ENCODE measurements at places on chromosomes 1 and 21.

DNA sequence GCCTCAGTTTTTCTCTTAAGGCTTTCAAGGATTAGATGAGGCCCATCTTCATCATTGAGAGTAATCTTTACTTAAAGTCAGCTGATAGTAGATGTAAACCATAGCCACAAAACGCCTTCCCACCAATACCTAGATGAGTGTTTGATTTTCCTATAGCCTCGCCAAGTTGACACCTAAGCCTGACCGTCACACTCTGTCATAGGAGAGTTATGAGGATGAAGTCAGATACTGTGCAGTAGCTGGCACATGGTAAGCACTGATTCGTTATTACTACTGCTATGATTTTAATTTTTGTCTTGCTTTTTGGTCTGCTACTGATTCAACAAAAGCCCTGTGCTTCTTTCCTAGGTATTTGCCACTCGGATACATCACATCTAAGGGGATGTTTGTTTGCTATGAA, 395.5 kb downstream of the RPS6KC1 start:
- no peaks in the 10 kb centered on the region for H3K4me1 ChIP-seq
- no peak overlapping the region for H3K27ac ChIP-seq
- no peaks in the 10 kb centered on the region for H3K36me3 ChIP-seq
- no peak for DNase-seq
- H3K27me3 ChIP-seq = peaks cover 5% of the 10 kb centered on the region

- DNase-seq = no peak
- no peak overlapping the region for H3K27ac ChIP-seq
- H3K36me3 ChIP-seq = peaks cover 19% of the 10 kb centered on the region
- peaks cover 70% of the 10 kb centered on the region for H3K4me1 ChIP-seq
- H3K4me3 ChIP-seq = peak overlapping the region; percentile 6
These were observed 2.8 kb downstream of the USP21 start for GRCh38 chr1:161162052-161162451.

DNA sequence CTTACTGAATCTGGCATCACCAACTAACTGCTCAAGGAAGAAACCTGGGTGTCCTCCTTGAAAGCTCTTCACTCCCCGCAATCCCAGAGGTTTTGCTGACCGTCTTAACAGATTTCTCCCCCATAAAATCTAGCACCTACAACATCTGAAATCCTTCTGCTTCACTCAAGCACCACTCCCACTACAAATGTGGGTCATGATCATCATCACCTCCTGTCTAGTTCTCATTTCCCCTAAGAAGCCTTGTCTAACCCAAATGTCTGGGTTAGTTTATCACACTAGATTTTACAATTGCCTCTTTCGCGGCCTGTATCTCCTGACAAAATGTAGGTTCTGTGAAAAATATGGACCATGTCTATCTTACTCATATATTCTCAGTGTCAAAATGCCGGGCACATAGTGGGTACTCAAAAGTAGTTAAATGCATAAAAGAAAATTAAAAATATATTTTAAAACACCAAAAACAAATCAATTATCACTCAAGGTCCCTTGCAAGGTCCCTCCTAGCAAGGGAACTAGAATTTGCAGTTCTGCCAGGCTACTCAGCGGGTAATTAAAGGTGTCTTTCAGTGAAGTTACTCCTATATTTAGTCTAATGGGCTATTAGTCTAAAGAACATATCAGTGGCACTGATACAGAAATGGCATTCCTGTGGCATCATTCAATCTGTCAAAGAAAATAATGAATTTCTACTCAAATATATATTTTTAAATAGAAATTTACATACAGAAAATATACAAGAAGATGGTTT, 19.6 kb downstream of the C21orf91 start:
- peak overlapping the region; percentile 1 for H3K27ac ChIP-seq

GRCh38 chr1:63592536-63593302, 492 bp upstream of the PGM1 start:
- peaks cover 17% of the 10 kb centered on the region for H3K4me1 ChIP-seq
- H3K4me3 ChIP-seq = peak overlapping the region; percentile 97
- H3K36me3 ChIP-seq = peaks cover 3% of the 10 kb centered on the region

DNA sequence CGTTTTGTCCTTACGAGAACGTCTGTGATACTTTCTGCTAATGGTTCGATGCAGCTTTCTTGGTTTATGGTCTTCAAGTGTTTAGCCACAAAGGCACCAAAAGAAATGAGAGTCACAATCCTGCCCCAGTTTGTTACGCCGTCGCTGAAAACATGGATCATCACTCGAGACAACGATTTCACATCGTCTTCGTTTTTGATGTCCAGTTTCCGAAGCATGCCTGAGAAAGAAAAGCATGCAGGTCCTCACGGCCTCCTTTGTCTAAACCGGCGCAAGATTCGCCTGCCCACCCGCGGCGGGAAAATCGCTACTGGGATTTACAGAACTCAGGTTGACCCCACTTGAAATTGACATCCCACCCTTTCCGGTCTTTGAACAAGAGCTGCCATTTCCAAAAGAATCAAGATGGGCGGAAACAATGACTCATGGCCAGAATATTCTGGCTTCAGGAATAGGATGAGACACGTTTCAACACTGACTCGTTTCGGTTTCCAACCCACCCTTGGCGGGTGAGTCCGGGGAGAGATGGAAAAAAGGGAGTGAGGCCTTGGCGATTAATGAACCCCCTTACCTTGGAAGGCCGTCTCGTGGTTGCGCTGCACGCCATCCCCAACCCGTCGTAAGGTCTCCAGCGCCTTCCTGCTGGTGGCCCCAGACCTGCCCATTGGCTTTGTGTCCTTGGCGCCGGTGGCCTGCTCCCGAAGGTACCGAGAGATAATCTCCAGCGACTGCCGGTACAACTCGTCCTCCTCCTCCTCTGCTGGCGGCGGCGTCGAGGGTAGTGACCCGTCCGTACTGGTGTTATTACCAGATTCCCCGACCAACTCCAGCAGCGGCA, 919 bp downstream of the MCL1 start:
- no peaks in the 10 kb centered on the region for H3K27me3 ChIP-seq
- peak overlapping the region; percentile 99 for H3K4me3 ChIP-seq
- peaks cover 39% of the 10 kb centered on the region for H3K4me1 ChIP-seq
- H3K27ac ChIP-seq = peak overlapping the region; percentile 99

- H3K36me3 ChIP-seq = no peaks in the 10 kb centered on the region
- no peaks in the 10 kb centered on the region for H3K4me1 ChIP-seq
- H3K4me3 ChIP-seq = no peak overlapping the region
- H3K27ac ChIP-seq = no peak overlapping the region
- no peaks in the 10 kb centered on the region for H3K27me3 ChIP-seq
These were observed 212.6 kb downstream of the TGFB2 start for GRCh38 chr1:218557731-218558130.

GRCh38 chr1:50978852-50979781, 9.1 kb downstream of the CDKN2C start:
- peaks cover 34% of the 10 kb centered on the region for H3K27me3 ChIP-seq
- H3K4me3 ChIP-seq = peak overlapping the region; percentile 79
- no peak for DNase-seq

DNA sequence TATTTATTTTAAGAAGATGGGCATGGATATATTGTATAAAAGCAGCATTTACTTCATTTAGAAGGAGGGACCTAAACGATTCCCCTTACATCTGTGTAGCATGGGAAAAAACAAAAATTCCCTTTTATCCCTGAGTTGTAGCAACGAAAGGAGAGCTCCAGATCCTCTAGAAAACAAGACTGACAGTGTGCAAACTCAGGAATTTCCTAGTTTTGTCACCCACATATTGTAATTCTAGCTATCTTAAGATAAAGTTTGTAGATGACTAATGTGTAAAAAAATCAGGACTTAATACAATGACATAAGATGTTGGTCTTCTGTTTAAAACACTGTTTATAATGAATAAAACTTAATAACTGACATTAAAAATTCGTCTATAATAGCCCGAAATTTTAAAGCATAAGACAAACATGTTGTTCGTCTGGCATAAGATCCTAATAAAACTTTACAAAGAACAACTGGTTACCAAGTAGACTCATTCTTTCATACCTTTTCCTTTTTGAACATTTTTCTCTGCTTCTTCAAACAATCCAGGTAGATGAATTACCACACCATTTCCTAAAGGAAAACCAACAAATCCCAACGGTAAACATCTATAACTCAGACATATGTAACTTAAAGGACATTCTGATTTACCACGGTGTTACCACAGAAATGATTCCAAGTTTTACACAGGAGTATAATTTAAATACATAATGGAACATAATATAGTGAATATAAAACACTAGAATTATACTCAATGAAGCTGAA, 15.2 kb downstream of the ADSS2 start:
- H3K36me3 ChIP-seq = peaks cover 8% of the 10 kb centered on the region
- H3K27ac ChIP-seq = peak overlapping the region; percentile 93
- H3K27me3 ChIP-seq = no peaks in the 10 kb centered on the region
- peak overlapping the region; percentile 61 for H3K4me3 ChIP-seq
- peaks cover 47% of the 10 kb centered on the region for H3K4me1 ChIP-seq
- no peak for DNase-seq

DNA sequence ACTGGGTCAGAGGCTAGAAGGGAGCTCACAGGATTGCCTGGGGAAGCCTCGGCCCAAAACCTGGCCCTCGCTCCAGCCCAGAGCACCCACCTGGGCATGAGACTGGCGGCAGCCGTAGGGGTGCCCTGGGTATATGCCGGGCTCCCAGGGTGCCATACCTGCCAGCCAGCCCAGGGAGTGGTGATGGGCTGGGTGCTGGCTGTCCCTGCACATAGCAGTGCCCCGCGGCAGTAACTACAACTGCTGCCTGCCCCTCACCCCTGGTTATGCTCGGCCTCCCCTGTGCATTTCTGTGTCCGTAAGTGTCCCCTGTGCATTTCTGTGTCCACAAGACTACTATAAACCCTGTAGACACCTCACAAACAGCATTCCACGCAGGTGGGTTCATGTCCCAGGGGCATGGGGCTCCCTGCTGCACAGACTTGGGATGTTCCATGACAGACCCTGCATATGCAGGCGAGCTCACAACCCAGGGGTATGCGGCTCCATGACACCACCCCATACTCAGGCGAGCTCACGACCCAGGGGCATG, 5.8 kb upstream of the SPATC1L start:
- no peak overlapping the region for H3K27ac ChIP-seq
- no peak for DNase-seq
- peaks cover 7% of the 10 kb centered on the region for H3K27me3 ChIP-seq
- H3K36me3 ChIP-seq = peaks cover 6% of the 10 kb centered on the region

DNA sequence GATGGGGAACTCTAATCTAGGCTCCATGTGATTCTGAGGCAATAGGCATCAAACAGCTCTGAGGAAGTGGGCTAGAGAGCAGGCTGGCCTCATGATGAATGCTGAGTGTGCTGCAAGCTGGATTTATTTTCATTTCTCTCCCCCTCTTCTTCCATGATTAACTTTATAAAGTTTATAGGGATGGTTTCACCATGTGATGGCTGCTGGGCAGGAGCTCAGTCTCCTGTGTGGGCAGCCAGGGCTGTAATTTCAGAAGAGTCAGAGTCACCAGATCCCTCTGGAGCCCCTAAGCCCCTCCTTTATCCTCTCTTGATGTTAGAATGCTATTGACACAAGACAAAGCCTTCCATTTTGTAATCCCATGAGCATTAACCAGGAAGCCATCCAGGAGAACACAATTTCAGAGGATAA, 143.6 kb downstream of the CNIH3 start:
- DNase-seq = no peak
- no peak overlapping the region for H3K27ac ChIP-seq
- peaks cover 8% of the 10 kb centered on the region for H3K27me3 ChIP-seq

GRCh38 chr1:14236097-14236496, 362.4 kb upstream of the KAZN start:
- no peak for DNase-seq
- no peak overlapping the region for H3K4me3 ChIP-seq
- H3K27me3 ChIP-seq = no peaks in the 10 kb centered on the region
- no peak overlapping the region for H3K27ac ChIP-seq
- H3K36me3 ChIP-seq = no peaks in the 10 kb centered on the region
- no peaks in the 10 kb centered on the region for H3K4me1 ChIP-seq

DNA sequence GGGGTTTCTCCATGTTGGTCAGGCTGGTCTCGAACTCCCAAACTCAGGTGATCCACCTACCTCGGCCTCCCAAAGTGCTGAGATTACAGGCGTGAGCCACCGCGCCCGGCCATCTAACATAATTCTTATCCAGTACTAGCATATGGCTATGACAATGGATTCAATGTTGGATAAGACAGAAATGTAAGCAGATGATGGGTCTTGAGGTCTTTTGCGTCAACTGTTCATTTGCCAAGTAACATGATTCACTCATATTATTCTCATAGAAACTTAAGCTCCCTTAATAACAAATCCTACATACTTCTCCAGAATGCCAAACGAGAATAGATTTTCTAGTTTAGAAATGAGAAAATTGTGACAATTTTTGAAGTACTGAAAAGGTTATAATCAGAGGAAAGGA, 170.3 kb downstream of the RGS7 start:
- H3K27ac ChIP-seq = no peak overlapping the region
- H3K4me1 ChIP-seq = no peaks in the 10 kb centered on the region
- H3K36me3 ChIP-seq = no peaks in the 10 kb centered on the region
- no peaks in the 10 kb centered on the region for H3K27me3 ChIP-seq
- H3K4me3 ChIP-seq = no peak overlapping the region
- no peak for DNase-seq

- no peak overlapping the region for H3K27ac ChIP-seq
- peaks cover 28% of the 10 kb centered on the region for H3K4me1 ChIP-seq
- H3K27me3 ChIP-seq = peaks cover 10% of the 10 kb centered on the region
- no peak overlapping the region for H3K4me3 ChIP-seq
These were observed 56.6 kb downstream of the PLXNA2 start for GRCh38 chr1:208187499-208188041.

- DNase-seq = no peak
- H3K36me3 ChIP-seq = no peaks in the 10 kb centered on the region
- H3K4me1 ChIP-seq = peaks cover 67% of the 10 kb centered on the region
- peak overlapping the region; percentile 64 for H3K4me3 ChIP-seq
These were observed 44.1 kb downstream of the GPR3 start for GRCh38 chr1:27436204-27437159.

DNA sequence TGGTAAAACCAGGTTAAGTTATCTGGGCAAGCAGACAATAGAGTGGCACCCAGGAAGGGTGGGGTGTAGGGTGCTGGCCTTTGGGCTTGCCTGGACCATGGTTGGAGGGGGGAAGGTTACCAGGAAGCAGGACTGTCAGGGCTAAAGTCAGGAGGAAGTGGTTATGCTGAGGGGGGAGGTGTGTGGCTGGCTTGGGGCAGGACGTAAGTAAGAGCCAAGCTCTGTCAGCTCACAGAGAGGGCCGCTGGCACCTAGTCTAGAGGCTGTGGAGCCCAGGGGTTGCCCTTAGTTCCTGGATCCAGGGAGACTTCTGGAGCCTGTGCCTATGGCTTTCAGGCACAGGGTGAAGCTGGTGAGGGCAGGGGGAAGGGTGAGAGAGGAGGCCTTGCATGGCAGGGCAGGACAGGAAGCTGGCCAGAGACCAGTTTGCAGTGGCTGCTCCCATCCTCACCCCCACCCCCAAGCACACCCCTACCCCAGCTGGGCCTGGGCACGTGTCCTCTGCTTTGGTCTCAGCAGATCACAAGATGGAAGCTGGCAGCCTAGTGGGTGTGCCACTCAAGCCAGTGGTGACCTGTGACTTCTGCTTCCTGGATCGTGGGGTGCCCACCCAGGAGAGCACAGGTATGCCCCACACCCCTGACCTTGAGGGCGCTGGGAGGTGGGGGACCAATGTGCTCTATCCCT, 20.5 kb upstream of the SMYD3 start:
- DNase-seq = no peak
- H3K27ac ChIP-seq = no peak overlapping the region
- no peaks in the 10 kb centered on the region for H3K27me3 ChIP-seq
- peaks cover 6% of the 10 kb centered on the region for H3K4me1 ChIP-seq

GRCh38 chr1:41323243-41323642, 38.0 kb upstream of the FOXO6 start:
- no peaks in the 10 kb centered on the region for H3K4me1 ChIP-seq
- no peak overlapping the region for H3K27ac ChIP-seq
- no peaks in the 10 kb centered on the region for H3K27me3 ChIP-seq
- no peak overlapping the region for H3K4me3 ChIP-seq
- H3K36me3 ChIP-seq = no peaks in the 10 kb centered on the region

- H3K4me3 ChIP-seq = no peak overlapping the region
- H3K27ac ChIP-seq = no peak overlapping the region
- DNase-seq = no peak
- H3K27me3 ChIP-seq = no peaks in the 10 kb centered on the region
These were observed 280.8 kb upstream of the DPYD start for GRCh38 chr1:98201666-98202081.
